ENCODE measurements at places on chromosomes 16 and 17. TPM values are rescaled to one million over a fixed set of nuclear protein-coding genes. Genes with fewer than 3 reads are reported as not detected.

DNA sequence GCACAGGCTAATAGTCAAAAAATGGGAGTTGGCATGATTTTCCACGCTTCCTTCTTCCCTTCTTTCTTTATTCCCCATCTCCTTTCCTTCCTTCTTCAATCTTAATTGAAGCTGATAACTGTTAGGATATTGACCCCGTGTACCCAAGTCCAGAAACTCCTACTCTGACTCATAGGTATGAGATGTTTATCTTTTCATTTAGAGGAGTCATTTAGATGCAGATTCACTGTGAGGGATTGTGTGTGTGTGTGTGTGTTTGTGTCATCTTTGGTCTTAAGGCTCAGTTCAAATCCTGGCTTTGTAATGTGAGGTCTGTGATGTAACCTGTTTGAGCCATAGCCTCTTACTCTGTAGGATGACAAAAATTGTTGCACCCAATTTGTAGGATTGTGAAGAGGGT is 332.0 kb upstream of the MAF start:
- no peak for DNase-seq

Gene AURKB
- total RNA-seq: 9.3 TPM

DNA sequence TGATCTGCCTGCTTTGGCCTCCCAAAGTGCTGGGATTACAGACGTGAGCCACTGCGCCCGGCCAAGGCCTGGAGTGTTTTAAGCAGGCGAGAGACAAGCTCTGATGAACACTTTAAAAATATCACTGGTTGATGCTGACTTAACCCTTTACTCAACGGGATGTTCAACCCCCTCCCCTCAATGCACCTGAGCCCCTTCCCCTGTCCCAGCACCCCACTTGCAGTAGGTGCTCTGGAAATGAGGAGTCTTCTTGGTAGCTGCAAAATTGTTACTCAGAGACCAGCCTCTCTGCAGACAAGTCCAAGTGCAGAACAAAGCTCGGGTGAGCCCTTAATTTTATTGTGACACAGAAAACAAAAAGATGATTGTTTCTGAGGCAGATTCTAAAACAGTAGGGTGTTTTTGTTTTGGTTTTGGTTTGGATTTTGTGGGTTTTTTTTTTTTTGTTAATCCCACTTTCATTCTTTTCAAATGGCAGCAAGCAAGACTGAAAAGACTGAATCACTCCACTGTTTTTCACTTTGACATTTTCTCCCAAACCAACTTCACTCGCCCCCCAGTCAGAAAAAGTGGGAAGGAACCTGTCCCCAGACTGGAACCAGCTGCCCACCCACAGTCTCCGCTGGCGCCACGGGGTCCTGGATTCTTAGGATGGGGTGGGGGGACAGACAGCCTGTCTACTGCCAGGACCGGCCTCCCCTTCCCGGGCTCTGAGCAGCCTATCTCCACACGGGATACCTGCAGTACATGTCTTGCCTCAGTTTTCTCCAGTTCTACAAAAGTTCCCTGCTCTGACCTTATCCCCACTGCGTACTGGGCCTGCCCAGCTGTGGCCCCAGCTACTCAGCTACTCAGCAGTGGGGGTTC is 5.2 kb upstream of the PLLP start:
- DNase-seq: no peak

DNA sequence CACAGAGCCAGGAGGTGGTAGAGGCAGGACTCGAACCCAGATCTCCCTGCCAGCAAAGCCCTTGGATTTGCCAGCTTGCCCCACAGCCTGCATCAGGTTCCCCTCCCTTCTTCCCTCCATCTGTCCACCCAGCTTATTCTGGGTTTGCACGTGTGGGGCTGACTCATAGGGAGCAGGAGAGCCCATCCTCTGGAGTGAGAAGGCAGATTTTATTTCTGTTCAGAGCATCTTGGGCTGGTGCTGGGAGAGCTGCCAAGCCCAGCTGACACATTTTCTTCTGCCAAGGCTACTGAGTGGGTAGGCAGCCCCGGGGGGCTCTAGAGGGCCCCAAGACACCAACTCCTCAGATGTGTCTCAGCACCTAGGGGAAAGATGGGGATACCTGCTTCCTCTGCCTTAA is 106.3 kb upstream of the CRHR1 start:
- no peak for DNase-seq

Gene HOXB8
- total RNA-seq: 27.0 TPM

Gene SLC43A2
- 29.5 TPM for total RNA-seq

- DNase-seq: no peak
Measured at GRCh38 chr17:37699285-37699973, 45.4 kb downstream of the HNF1B start.

Gene PRCD
- 1.8 TPM for total RNA-seq

GRCh38 chr17:34823023-34823422 is 138.2 kb downstream of the CCT6B start:
- no peak for DNase-seq

- DNase-seq: no peak
Measured at GRCh38 chr17:17087424-17088015, 45.3 kb downstream of the MPRIP start.

Data from glomerular endothelial cell (primary cell).